Left ventricle myocardium inferior (tissue), 1 donor: ENCODE measurements at places on chromosomes 4 and X. TPM values are rescaled to one million over a fixed set of nuclear protein-coding genes. Genes with fewer than 3 reads are reported as not detected.

The MAGT1 gene
- 54.3 TPM for total RNA-seq

The NMU gene
- not detected for total RNA-seq

The REPS2 gene
- 7.6 TPM for total RNA-seq

The GRID2 gene
- total RNA-seq, result not detected

The ERAS gene
- not detected for total RNA-seq

The SHROOM3 gene
- 16.2 TPM for total RNA-seq
